Smooth muscle cell of the umbilical artery (primary cell): ENCODE measurements at places on chromosomes 16 and 17. TPM values are rescaled to one million over a fixed set of nuclear protein-coding genes. Genes with fewer than 3 reads are reported as not detected.

SRCIN1 gene
- 0.05 TPM in 1 of 2 replicates, not detected in the other for total RNA-seq

NDRG4 gene
- total RNA-seq, result 11.3 and 13.7 TPM in 2 replicates

ATP2C2 gene
- total RNA-seq, result not detected in 2 replicates

NRN1L gene
- total RNA-seq, result not detected in 2 replicates

CA7 gene
- total RNA-seq, result not detected in 2 replicates

GRB7 gene
- not detected in 2 replicates for total RNA-seq
